SK-N-MC (cell line): ENCODE measurements at places on chromosomes 5 and 9.

DNA sequence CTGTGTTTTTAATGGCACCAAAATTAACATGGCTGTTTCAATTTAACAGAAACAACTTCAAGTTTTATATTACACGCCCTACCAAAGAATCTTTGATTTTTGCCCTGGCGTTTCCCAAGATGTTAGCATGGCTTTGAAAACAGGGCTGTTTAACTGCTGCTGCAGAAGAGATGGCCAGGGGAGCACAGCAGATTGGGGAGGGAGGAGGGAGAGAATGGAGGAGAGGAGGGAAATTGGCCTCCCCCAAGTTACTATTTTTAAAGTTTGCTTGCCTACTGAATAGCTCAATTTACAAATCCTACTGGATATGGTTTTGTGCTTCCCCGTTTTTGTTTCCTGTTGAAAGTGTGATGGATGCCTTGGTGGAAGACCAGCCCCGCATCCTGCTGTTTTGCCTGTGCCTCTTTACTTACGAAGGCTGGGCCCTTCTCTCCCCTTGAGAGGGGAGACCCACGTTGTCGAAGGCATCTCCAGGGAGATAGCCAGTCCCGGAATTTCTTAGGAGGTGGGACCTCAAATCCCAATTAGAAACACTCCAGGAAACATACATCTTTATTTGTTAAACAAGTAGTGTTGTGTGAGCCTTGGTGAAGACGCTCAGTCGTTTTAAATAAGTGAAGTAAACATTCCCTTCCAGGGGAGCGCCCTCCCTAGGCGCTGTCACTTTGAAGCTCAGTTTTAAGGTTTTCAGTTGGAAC lies 98.6 kb downstream of the AOPEP start:
- DNase-seq, result no peak

- no peak for DNase-seq
Measured at GRCh38 chr5:5353681-5354080, 68.8 kb upstream of the ICE1 start.

GRCh38 chr5:60649288-60649917 lies 50.6 kb downstream of the DEPDC1B start:
- peak; percentile 28 for DNase-seq

DNA sequence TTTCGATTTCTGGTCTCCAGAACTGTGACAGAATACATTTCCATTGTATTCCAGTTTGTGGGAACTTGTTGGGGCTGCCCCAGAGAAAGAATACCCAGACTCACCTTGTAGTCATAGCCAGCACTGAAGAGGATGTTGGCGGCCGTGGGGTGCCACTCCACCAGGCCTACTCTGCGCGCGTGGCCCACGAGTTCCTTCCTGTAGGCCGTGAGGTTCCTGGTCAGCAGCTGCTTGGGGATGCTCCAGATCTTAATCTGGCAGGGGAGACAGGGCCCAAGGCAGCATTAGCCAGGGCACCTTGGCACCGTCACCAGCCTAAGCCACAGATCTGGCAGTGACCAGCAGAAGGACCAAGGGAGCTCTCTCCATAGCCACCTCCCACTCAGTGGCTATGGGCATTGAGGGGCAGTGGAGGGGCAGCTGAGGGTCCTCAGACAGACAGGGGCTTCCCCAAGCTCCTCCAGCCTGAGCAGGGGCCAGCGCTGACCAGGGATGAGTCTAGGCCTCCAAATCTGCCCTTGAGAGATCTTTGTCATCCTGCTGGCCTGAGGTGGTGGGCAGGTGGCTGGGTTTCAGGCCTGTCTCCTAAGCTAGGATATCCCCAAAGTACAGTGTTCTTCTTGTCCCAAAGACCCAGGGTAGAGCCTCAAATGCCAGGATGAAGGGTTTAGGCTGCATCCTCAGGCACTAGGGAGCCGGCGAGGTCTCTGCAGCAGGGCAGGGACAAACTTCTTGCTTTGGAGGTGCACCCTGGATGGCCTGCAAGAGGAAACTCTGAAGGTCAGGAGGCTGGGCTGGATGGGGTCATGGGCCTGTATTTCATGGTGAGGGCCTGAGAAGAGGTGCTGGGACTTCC lies 15.9 kb upstream of the TRIM14 start:
- no peak for DNase-seq

DNA sequence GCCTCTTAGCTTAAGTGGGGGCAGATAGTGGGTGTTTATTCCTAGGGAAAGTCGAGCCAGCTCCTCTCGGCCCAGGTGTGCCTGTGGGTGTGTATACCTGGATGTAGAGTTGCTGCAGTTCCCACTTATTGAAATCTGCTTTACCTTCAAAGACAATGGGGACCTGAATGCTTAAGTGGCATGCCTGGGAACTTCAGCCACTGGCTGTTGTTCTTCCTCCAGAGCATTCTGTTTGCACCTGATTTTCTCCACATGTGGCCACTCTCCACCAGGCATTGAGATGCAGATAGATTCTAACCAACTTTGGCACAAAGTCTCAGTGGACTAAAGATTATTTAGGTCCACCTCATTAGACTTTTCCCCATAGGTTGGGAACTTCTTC lies 186.8 kb downstream of the ZNF462 start:
- no peak for DNase-seq

- no peak for DNase-seq
Measured at GRCh38 chr9:8907868-8908267, 1108.3 kb upstream of the DMAC1 start.

- no peak for DNase-seq
Measured at GRCh38 chr5:171415115-171415730, 4.2 kb upstream of the FGF18 start.

- DNase-seq, result no peak
Measured at GRCh38 chr5:152607401-152608160, 202.5 kb upstream of the NMUR2 start.

DNA sequence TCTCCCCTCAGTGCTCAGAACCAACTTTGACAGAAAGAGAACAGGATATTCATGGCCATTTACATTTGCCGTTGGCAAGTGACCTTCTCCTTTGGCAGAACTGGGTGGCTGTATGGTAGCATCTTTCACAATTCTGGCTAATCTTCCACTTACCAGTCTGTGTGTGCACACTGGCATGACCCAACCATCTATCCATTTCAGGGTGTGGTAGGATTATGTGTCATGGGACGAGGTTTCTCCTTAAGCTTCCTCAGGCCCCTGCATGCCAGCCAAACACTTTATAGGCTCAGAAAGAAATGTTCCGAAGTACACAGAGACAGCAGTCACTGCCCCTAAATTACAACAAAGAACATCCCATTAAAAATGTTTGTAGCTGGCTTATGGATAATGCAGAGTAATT lies 497.1 kb downstream of the NFIB start:
- DNase-seq, result no peak

DNA sequence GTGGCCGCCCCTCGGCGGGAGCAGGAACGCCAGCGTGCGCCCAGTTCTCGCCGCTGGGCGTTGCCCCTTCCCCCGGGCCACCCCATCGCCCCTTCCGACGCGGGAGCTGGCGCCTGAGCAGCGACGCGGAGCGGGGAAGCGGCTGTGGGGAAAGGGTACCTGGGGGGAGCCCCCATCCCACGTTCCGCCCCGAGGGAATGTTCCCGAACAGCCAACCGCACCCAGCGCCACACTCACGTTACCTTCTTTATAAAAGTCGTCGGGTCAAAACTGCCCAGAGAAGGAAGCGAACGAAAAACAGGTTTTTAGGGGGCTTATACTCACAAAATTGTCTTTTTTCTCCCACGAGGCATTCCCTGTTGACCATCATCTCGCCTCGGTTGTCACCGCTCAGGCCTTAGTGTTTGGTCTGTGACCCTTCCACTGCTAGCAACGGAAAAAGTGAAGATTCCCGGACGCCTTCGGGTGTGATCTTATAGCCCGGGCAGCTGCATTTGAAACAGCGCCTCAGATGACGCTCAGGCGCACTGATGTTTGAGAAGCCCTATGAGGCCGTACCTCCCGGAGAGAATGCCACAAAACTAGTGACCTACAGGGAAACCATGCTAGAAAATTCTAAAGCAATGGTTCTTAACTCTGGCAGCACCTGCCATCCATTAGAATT lies 475 bp upstream of the GOLM1 start:
- DNase-seq, result no peak

- DNase-seq, result no peak
Measured at GRCh38 chr5:129135633-129136032, 41.1 kb downstream of the ISOC1 start.

GRCh38 chr5:88238732-88239131 lies 29.9 kb downstream of the TMEM161B start:
- no peak for DNase-seq

DNA sequence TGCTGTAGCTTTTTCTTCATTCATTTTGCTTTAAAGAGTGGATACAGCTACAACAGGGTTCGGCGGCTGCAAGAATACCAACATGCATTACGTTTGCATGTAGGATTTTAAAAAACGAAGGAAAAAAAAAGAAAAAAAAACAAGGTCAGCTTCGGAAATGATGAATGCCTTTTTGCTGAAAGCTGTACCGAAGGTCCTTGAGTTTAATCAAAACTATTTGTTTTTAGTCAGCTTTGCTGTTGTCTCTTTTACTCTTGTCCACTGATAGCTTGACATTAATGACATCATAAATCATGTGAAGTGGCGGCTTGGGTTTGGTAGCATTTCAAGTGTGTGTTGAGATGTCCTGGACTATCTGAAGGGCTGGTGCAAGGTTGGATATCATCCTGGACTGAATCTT lies 779.1 kb downstream of the NR2F1-AS1 start:
- DNase-seq, result no peak

- peak; percentile 34 for DNase-seq
Measured at GRCh38 chr5:66306105-66306843, 162.2 kb downstream of the SREK1 start.

DNA sequence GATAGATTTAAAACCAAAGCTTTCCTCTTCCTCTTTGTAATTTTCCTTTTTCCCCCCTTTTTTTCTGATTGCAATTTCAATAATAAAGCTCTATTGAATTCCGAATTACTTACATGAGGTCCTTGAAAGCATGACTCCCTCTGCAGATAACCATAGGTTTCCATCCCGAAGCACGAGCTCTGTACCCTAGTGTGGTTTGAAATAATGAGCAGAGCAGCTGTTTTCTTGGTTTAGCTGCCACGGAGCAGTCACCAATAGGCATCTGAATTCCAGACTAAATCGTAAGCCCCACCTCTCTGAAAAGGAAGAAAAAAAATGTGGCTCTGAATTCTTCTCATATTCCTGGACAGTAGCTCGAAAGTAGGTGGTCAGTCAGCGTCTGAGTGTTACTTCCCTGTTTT lies 18.5 kb upstream of the GNE start:
- DNase-seq, result no peak

DNA sequence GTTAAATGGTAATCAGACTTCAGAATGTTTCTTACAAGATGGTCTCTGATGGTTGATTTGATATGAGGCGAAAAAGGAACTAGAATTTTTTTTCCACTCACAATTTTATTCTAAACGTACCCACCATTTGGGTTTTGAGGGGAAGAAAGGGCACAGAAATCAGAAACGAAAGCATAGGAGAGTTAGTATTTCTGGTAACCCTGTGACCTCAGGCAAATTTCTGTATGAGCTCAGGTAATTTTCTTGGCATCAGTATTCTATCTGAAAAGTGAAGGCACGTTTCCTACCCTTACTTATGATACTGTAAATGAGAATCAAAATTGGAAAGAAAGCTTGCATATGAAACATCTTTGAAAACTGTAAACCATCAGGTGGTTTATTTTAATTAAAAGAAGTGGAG lies 26.5 kb downstream of the TMEFF1 start:
- no peak for DNase-seq

GRCh38 chr9:122386311-122386872 lies 15.6 kb downstream of the PTGS1 start:
- no peak for DNase-seq

DNA sequence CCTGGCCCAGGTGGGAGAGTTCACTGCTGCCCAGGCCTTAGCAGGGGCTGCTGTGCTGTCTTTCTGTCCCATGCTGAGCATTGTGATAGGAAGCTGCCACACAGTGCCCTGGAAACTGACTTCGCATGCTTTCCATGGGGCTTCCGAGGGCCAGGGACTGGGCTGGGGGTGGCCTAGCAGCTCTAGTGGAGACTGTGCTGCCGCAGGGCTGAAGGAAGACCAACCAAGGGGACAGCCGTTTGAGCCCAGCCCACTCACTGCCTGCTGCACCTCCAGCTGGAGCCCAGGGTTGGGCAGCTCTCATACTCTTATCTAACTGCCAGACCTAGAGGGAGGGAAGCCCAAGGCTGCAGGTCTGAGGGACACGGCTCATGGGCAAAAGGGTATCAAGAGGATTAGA lies 79.2 kb downstream of the RGS3 start:
- DNase-seq, result no peak

DNA sequence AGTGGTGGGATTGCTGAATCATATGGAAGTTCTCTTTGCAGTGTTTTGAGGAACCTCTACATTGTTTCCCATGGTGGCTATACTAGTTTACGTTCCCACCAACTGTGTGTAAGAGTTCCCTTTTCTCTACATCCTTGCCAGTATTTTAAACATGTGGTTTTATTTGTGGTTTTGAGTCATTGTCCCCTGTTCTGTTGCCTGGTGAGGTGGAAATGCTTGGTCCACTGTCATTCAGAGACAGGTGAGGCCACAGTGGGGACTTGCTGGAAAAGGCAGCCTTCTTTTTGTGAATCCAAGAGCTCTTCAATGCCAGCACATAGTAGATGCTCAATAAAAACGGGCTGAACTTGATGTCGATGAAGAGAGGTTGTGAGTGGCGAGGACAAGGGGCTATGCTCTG lies 44.2 kb downstream of the SH3PXD2B start:
- DNase-seq, result no peak

GRCh38 chr5:84861306-84861705 lies 476.6 kb upstream of the EDIL3 start:
- no peak for DNase-seq

GRCh38 chr9:71249729-71250317 lies 128.4 kb upstream of the TRPM3 start:
- peak; percentile 14 for DNase-seq

- DNase-seq, result no peak
Measured at GRCh38 chr5:132313366-132313765, 19.2 kb downstream of the SLC22A4 start.

DNA sequence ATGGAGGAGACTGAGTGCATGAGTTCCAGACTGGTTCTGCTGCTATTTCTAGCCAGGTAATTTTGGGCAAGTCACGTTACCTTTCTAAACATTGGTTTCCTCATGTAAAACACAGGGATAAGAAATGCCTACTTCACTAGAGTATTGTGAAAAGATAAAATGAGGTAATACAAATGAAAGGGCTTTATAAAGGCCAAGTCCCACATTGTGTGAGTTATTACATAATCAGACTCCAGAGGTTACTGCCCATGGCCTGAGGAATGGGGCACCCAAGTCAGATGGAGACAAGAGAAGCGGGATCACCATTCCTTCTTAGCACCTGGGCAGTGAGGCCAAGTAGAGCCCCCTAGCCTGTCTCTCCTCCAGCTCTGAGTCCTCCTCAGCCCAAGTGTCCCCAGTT lies 7.5 kb downstream of the HBEGF start:
- no peak for DNase-seq

GRCh38 chr9:114688909-114689610 lies 7.1 kb upstream of the TEX48 start:
- DNase-seq, result no peak

- DNase-seq, result no peak
Measured at GRCh38 chr5:160547872-160548271, 126.2 kb downstream of the PTTG1 start.
